NCI-H460 (cell line): ENCODE measurements at places on chromosomes 1 and 21.

DNA sequence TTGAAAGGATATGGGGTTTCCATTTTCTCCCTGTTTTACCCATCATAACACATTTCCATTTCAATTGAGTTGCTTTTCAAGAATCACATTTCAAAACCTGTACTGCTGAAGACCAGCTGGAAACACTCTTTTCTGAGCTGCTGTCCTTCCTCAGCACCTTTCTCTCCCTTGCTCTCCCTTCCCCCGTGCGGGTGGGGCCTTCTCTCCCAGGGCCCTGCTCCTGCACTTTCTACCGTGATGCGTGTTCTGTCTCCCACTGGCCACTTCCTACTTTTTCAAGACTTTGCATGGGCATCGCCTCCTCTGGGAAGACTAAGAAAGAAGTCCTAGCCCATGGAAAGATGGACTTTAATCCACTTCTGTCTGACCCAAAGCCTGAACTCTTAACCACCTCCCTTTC lies 390.4 kb downstream of the PTPRU start:
- no peak for DNase-seq

DNA sequence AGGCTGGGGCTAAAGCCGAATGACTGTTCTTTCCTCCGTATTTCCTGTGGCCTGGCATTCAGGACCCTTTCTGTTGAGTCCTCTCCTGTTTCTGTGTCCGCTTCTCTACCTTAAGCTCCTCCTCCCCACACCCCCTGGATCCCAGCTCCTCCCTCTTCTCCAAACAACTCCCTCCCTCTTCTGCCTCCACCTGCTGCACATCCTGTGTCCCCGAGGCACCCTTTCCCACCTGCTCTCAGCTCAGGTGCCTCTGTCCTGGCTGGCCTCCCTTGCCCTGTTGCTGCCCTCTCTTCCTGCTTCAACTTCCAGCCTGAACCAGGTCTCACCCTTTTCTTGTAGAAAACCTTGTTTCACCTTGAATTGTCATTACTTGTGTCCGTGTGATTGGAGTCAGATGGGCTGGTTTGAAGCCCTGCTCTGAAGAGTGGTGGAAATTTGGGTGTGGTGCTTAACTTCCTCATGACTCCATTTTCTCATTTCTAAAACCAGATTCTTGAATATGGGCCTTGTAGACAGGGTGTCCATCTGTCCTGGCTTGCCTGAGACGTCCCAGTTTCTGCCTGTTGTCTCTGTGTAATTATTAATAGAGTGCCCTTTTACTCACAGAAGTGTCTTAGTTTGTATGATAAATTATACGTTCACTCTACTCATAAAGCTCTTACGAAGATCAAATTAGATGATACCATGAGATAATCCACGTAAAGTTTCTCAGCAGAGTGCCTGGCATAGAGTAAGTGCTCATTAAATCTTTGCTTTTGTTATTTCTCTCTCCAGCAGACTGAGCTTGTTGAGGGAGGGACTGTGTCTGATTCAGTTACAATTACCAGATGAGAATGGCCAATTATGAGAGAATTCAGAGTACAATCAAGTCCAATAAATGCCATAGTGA lies 58.9 kb upstream of the TRABD2B start:
- DNase-seq = no peak

DNA sequence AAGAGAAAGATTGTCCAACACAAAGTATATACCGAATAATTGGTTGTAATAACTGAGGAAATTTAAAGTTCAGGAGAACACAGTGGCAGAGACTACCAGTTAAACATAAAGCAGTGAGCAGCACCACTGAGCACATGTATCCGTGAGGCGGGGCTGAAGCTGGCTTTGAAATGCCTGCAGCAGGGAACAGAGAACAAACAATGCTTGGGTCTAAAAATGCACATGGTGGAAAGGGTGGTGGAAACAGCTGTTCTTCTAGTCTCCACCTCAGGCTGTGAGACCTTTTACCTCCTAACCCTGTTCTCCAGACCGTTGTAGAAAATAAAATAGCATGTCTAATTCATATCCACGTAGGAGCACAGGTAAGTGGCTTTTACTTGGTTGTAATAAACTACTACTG lies 7.7 kb upstream of the GNG4 start:
- DNase-seq = no peak

DNA sequence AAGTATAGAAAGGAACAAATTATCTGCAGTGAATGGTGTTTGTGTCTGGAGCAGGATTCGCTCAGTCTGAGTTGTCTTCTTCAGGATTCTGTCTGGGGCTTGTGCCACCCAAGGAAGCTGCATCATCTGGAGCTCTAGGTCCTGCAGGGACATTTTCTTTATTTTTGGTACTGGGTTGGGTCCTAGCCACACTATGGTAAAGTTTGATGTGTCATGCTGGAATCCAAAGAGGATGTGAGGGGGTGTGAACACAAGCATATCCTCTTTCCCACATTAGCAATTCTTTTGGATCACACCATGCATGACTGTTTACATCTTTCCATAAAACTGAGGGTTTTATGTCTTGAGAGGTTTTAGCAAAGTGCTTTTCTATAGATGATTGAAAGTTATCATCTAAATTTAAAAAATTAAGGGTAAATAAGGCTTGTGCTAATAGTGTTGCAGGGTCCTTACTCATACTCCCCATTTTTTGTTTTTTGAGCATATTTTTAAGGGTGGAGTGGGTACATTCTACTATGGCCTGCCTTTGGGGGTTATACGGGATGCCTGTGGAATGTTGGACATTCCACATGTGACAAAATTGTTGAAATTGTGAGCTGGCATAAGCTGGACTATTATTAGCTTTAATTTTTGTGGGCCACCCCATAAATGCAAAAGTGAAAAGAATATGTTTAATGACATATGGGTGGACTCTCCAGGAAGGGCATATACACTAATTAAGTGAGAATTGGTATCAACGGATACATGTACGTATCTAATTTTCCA lies 152.0 kb upstream of the HMCN1 start:
- no peak for DNase-seq

DNA sequence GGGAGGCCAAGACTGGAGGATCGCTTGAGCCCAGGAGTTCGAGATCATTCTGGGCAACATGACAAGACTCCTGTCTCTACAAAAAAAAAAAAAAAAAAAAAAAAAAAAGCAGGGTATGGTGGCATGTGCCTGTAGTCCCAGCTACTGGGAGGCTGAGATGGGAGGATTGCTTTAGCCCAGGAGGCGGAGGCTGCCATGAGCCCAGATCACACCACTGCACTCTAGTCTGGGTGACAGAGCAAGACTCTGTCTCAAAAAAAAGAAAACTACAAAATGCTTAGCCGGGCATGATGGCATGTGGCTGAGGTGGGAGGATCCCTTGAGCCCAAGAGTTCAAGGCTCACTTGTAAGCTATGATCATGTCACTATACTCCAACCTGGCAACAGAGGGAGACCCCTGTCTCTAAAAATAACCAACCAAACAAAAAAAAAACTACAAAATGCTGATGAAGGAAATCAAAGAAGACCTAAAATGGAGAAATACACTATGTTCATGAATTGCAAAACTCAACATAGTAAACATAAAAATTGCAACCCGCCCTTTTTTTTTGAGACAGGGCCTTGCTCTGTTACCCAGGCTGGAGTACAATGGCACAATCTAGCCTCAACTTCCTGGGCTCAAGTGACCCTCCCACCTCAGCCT lies 20.4 kb downstream of the SHISAL2A start:
- DNase-seq = no peak

DNA sequence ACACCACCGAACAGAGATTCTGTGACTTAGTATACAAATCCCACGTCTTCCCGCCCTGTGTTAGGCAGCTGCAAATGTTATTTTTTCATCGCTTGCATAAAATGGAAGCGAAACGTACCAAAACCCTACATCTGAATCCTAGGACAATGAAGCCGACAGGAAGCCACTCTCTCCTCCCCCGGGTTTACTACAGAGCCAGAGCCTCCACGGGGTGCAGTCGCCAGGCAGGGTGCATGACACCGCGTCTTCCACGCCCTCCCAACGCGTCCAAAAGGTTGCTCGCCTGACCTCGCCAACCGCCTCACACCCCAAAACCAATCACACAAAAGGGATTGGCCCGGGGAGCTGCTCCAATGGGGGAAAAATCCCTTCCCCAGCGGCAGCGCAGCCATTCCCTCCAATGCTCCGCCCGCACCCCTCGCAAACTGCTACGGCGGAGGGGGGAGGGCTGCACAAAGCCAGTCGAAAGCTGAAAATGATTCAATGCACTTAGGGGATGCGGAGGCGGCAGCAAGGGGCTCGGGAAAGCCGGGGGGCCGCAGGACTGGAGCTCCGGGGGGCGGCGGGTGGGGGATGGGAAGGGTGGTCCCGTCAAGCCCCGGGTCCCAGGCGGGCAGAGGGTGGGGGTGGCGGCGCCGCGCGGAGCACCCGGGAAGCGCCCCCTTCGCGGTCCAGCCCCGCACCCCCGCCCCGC lies 701 bp downstream of the CEP170 start:
- DNase-seq = peak; percentile 40

DNA sequence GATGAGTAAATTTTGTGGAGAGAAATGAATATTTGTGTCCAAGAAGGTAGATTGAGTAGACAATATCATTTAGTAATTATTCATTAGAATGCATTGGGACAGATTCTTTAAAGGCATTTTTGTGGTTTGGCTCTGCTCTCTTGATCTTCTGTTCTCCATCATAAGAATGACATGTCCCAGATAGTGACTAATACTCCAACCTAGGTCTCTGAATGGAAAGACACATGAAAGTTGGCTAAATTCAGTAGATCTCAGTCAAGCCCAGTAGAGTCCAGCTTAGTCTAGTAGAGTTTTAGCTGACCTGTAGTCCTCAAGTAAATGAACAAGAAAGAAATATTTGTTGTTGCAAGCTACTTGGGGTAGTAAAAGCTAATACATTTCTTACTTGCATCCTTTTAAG lies 61.8 kb upstream of the DNAH14 start:
- no peak for DNase-seq

GRCh38 chr1:75203415-75204277 lies 69.5 kb downstream of the LHX8 start:
- DNase-seq = peak; percentile 41
